Gastroesophageal sphincter (tissue), 4 donors: ENCODE measurements at places on chromosomes 7 and 10. TPM values are rescaled to one million over a fixed set of nuclear protein-coding genes. Genes with fewer than 3 reads are reported as not detected.

- ATAC-seq, result no peak
Observed at GRCh38 chr10:59227136-59227673, 50.8 kb downstream of the PHYHIPL start.

The NUDT1 gene
- 4.3 TPM for total RNA-seq

DNA sequence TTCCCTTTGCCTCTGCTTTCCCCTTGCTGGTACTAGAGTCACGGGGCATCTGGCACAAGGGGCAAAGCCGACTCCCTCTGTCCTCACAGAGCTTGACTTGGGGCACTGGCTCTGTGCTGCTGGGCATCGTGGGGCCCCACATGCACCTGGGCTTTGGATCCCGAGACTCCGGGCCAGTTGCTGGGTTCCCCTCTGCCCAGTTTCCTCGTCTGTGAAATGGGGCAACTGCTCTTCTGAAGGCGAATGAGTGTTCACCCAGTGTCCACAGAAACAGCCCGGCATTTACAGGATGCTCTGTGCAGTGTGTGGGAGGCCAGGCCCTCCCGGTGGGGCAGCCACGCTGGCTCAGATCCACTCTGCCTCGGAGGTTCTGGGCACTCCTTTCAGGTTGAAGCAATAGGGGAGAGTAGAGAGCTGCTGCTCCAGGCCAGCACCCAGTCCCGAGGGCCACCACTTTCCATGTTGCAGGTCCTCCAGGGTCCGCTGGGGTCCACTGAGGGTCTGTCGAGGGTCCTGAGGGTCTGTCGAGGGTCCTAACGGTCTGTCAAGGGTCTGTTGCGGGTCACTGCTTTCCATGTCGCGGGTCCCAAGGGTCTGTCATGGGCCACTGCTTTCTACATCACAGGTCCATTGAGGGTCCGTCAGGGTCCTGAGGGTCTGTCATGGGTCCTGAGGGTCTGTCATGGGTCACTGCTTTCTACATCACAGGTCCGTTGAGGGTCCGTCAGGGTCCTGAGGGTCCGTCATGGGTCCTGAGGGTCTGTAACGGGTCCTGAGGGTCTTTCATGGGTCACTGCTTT, 103.6 kb downstream of the VIPR2 start:
- no peak for ATAC-seq

The CYP3A4 gene
- not detected for total RNA-seq

GRCh38 chr10:132099389-132100090, 33.8 kb downstream of the JAKMIP3 start:
- ATAC-seq, result no peak

DNA sequence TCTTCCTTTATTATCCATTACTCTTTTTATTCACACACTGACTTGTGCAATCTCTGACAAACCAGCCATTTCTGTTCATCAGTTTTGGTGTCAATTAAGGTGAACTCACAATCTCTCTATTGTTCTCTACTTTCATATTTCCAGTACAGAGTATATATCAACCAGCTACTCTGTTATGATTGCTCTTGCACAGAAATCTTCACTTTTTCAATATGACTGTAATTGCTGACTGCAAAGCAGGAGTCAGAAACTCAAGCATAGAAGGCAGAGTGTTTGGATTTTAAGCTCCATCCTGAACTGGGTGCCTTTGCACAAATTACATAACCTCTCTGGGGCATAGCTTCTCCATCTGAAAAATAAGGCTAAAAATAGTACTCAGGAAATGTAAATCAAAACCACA, 1042.0 kb downstream of the GRM8 start:
- ATAC-seq, result no peak

GRCh38 chr10:122060250-122060649, 71.3 kb downstream of the TACC2 start:
- ATAC-seq, result no peak

GRCh38 chr7:108167460-108167859, 37.3 kb upstream of the LAMB4 start:
- no peak for ATAC-seq

- peak; percentile 39 for ATAC-seq
Observed at GRCh38 chr10:51170518-51171245, 96.4 kb downstream of the PRKG1 start.

DNA sequence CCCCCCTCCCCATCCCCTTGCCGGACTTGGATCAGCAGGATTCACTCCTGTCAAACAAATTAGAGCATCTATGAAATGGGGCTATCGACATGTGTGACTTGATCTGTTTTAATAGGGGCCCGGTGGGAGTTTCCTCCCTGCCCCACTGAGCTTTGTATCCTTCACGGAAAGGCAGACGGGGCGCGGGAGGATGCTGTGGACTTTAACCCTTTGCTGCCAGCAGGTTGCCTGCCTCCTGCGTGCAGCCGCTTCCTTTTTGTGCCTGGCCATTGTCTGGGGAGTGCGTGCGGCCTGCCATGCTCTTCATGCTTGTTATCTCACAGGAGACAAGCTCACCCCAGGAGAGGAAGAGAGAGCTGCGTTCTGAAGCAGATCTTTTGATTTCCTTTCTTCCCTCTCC, 512.8 kb upstream of the GALNT17 start:
- no peak for ATAC-seq

The UNCX gene
- not detected for total RNA-seq

- no peak for ATAC-seq
Observed at GRCh38 chr7:138278601-138279000, 181.5 kb upstream of the TRIM24 start.

- ATAC-seq, result no peak
Observed at GRCh38 chr10:128916383-128916782, 550.7 kb upstream of the MGMT start.

The TNKS2 gene
- 42.4 TPM for total RNA-seq

The CTTNBP2 gene
- 17.4 TPM for total RNA-seq

- ATAC-seq, result no peak
Observed at GRCh38 chr7:3430588-3430987, 129.5 kb downstream of the SDK1 start.

GRCh38 chr10:112208292-112208691, 24.7 kb upstream of the GPAM start:
- ATAC-seq, result no peak

The LIPN gene
- not detected for total RNA-seq

- peak; percentile 60 for ATAC-seq
Observed at GRCh38 chr7:4791738-4792536, 16.5 kb downstream of the AP5Z1 start.

DNA sequence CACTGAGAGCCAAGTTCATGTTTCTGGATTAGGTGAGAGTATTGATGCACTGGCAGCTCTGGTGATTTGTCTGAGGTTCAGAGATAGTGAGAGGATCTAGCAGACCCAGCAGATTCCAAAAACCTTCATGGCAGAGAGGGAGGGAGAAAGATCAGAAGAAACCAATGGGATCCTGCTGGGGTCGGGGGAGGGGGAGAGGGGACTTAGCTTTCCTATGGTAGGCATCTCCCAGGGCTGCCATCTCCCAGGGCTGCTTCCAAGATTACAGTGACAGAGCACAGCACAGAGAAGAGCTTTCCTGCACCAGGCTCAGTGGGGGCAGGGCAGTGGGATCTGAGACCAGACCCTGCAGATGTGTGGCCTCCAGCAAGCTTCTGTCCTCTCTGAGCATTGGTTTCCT, 76.8 kb upstream of the GDF10 start:
- ATAC-seq, result no peak

- no peak for ATAC-seq
Observed at GRCh38 chr7:105841866-105842265, 34.5 kb downstream of the ATXN7L1 start.

- ATAC-seq, result no peak
Observed at GRCh38 chr10:79181227-79181626, 112.5 kb downstream of the ZMIZ1 start.

DNA sequence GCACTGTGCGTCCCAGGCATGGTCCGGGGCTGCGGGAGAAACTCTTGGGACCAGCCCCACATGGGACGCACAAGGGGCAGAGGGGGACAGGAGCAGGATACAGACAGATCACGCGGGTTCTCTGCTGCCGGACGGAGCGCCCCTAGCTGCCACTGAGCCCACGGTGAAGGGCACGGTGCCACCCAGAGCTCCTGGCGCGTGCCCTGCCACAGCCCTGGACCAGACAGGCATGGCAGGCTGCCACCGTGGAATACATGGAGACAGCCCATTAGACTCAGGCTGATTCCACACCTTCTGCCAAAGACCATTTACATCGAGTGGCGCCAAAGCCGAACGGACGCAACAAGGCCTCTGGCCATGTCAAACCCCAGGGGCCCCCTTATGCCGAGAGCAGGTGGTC, 90.4 kb downstream of the MAD1L1 start:
- ATAC-seq, result no peak

- ATAC-seq, result peak; percentile 82
Observed at GRCh38 chr7:55552320-55553023, 19.8 kb downstream of the VOPP1 start.

The TAS2R5 gene
- 1.3 TPM for total RNA-seq

DNA sequence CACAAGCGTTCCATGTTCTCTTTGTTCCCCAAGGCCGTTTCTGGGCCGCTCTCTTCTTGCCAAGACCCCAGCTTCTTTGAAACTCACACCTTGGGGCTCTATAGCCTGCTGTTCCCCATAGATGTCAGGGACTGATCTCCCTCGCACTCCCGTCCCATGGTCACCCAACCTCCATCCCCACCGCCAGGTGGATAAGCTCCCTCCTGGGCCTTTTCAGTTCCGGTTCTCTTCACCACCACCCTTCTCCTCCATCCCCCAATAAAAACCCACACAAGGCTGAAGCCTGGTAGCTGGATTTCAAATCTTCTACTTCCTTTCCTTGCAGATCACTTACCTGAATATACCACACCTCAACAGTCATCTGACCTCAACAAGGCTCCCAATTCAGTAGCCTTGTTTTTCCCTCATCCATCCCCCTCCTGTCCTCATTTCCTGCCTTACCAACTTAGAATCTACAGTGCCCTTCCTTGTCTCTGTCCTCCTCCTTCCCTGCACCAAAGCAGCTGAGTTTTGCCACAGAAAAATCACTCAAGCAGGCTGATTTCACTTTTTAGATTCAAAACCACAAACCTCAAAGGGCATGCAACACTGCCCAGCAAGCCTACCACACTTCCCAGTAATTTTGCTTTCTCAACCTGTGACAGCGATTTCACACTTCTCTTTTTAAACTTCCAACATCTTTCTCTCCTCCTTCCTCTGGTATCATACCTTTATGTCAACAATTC, 7.7 kb downstream of the SLC37A3 start:
- ATAC-seq, result no peak

DNA sequence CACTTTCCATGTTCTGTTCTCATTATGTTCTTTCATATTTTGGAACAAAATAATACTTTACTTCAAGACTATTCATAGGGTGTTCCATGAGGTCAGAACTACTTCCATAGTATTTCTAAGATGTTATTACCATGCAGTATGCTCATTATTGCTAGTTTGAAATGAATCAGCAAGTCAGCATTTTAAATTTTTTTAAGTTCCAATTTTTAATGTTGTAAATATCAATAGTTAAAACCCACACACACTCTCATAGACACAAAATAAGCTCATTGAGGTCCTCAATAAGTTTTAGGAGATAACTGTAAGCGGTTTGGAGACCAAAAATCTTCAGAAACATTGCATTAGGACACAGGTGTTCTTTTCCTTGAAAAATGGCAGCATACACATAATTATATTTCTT, 550.7 kb downstream of the AUTS2 start:
- ATAC-seq, result no peak

GRCh38 chr10:35341521-35341920, 5.2 kb downstream of the CCNY start:
- no peak for ATAC-seq

- no peak for ATAC-seq
Observed at GRCh38 chr7:127949769-127950222, 81.4 kb downstream of the LRRC4 start.

The TRIM73 gene
- total RNA-seq, result 1.5 TPM

The UCMA gene
- total RNA-seq, result not detected

- no peak for ATAC-seq
Observed at GRCh38 chr10:34178196-34178595, 636.9 kb downstream of the PARD3 start.

GRCh38 chr7:151926336-151926712, 29.9 kb upstream of the GALNTL5 start:
- ATAC-seq, result no peak

The AGAP9 gene
- 1.6 TPM for total RNA-seq

DNA sequence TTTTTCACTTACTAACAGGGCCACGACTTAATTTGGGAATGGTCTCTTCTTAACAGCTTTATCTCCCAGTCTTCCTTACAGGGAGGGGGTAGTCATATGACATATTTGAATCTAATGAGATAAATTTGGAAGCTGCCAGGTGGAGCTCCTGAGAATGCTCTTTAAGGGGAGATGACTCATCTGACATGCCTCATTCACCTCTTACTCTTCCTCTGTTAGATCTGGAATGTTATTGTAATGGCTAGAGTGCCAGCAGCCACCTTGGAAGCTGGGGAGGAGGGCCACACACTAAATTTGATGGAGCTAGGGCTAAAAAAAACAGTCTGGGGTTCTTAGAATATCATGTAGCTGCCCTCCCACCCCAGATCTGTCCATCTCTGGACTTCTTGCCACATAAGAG, 22.7 kb downstream of the HECW1 start:
- no peak for ATAC-seq
